Nephron progenitor cell (in vitro differentiated cells): ENCODE measurements at places on chromosomes 6 and 20.

GRCh38 chr6:106149472-106150069, 63.4 kb downstream of the PRDM1 start:
- H3K4me3 ChIP-seq, result no peak overlapping the region
- H3K27me3 ChIP-seq, result peaks cover 10% of the 10 kb centered on the region
- no peaks in the 10 kb centered on the region for H3K36me3 ChIP-seq
- peaks cover 27% of the 10 kb centered on the region for H3K4me1 ChIP-seq
- no peak for DNase-seq
- H3K27ac ChIP-seq, result no peak overlapping the region

- peaks cover 18% of the 10 kb centered on the region for H3K4me1 ChIP-seq
- no peak overlapping the region for H3K27ac ChIP-seq
- no peaks in the 10 kb centered on the region for H3K36me3 ChIP-seq
- DNase-seq, result no peak
- no peak overlapping the region for H3K4me3 ChIP-seq
These were observed 5.6 kb downstream of the TAGAP start for GRCh38 chr6:159038914-159039884.

DNA sequence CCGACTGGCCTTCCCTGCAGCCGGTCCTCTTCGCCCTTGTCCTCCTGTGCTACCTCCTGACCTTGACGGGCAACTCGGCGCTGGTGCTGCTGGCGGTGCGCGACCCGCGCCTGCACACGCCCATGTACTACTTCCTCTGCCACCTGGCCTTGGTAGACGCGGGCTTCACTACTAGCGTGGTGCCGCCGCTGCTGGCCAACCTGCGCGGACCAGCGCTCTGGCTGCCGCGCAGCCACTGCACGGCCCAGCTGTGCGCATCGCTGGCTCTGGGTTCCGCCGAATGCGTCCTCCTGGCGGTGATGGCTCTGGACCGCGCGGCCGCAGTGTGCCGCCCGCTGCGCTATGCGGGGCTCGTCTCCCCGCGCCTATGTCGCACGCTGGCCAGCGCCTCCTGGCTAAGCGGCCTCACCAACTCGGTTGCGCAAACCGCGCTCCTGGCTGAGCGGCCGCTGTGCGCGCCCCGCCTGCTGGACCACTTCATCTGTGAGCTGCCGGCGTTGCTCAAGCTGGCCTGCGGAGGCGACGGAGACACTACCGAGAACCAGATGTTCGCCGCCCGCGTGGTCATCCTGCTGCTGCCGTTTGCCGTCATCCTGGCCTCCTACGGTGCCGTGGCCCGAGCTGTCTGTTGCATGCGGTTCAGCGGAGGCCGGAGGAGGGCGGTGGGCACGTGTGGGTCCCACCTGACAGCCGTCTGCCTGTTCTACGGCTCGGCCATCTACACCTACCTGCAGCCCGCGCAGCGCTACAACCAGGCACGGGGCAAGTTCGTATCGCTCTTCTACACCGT, 6.1 kb downstream of the UBD start:
- peak overlapping the region; percentile 75 for H3K4me3 ChIP-seq
- H3K36me3 ChIP-seq, result no peaks in the 10 kb centered on the region
- peak; percentile 80 for DNase-seq
- H3K27ac ChIP-seq, result no peak overlapping the region
- peaks cover 4% of the 10 kb centered on the region for H3K4me1 ChIP-seq

DNA sequence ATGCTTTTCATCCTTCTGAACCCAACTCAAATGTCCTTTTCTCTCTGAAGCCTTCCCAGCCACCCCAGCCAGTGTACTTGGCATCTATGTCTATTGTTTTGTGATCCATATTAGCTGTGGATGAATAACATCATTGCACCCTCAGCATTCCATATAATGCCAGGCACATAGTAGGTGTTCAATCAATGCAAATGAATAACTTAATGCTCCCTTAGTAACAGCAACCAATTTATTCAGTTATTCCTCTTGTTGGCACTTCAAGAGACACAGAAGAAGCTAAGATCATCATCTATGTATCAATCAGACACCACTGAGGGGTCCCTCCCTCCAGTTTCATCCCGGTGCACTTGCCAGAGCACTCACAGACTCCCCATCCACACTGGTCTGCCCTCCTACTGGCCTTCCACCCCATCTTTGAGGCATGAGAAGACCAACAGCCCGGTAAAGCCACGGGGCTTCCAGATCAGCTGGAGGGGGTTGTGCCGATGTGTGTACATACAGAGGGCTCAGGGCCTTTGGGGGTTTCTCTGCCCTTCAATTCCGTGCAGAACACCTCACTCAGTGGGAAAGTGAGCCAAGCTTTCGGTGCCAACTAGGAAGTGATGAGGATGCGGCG, 2.4 kb upstream of the TAF8 start:
- peaks cover 56% of the 10 kb centered on the region for H3K4me1 ChIP-seq
- peak overlapping the region; percentile 84 for H3K4me3 ChIP-seq
- no peak for DNase-seq
- H3K36me3 ChIP-seq, result peaks cover 10% of the 10 kb centered on the region
- H3K27me3 ChIP-seq, result peaks cover 31% of the 10 kb centered on the region

DNA sequence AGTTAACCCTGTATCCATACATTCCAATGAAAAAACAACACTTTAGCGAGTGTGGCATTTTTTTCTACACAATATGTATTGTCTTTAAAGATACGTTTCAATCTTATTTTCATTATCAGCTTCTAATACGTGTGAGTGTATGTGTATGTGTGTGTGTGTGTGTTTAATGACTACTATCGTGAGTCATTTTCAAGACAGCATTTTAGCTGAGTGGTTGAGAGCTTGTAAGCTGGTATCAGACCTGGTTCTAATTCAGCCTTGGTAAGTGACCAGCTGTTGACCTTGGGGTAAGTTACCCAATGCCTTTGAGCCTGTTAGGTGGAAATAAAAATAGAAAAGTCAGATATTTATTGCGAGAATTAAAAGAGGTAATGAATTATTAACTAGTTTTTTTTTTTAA, 320.0 kb upstream of the NT5E start:
- no peak for DNase-seq
- H3K27ac ChIP-seq, result no peak overlapping the region
- H3K4me3 ChIP-seq, result no peak overlapping the region
- H3K27me3 ChIP-seq, result no peaks in the 10 kb centered on the region
- peaks cover 21% of the 10 kb centered on the region for H3K4me1 ChIP-seq

DNA sequence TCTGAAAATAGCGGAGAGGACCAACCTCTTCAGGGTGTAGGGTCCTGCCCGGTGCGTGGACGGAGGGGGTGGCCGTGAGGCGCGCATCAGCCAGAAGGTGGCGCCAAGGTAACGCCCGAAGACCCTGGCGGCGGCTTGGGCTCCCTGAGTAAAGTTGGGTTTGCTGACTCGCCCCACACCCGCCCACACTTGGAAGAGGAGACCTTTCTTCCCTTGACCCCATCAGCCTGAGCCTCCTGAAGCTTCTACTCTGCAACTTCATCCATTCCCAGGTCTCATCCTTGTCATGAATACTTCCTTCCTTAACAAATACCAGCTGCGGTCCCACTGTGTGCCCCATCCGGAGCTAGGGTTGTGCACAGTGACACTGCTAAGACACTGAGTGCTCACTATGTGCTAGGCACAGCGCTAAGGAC, 14.6 kb downstream of the CD40 start:
- peaks cover 91% of the 10 kb centered on the region for H3K27me3 ChIP-seq
- no peaks in the 10 kb centered on the region for H3K4me1 ChIP-seq
- no peaks in the 10 kb centered on the region for H3K36me3 ChIP-seq
- DNase-seq, result peak; percentile 89

GRCh38 chr6:111080698-111081097, 6.6 kb upstream of the SLC16A10 start:
- H3K4me3 ChIP-seq, result no peak overlapping the region
- no peak overlapping the region for H3K27ac ChIP-seq
- no peak for DNase-seq
- no peaks in the 10 kb centered on the region for H3K36me3 ChIP-seq

DNA sequence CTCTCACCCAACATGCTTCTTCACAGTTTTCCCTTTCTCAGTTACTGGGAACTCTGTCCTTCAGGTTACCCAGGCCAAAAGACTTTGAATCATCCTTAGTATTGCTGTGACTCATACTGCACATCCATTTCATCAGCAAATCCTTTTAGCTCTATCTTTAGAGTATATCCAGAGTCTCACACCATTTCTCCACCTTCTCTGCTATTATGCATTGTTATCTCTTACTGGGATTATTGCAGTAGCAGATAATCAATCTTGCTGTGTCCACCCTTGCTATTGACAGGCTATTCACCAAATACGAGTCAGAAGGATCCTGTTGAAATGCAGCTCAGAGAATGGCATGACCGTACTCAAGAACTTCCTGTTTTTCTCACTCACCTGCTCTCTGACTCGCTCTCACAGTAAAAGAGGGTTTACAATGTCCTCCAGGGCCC, 57.3 kb downstream of the BCKDHB start:
- peaks cover 5% of the 10 kb centered on the region for H3K36me3 ChIP-seq
- H3K27me3 ChIP-seq, result no peaks in the 10 kb centered on the region
- H3K27ac ChIP-seq, result no peak overlapping the region

DNA sequence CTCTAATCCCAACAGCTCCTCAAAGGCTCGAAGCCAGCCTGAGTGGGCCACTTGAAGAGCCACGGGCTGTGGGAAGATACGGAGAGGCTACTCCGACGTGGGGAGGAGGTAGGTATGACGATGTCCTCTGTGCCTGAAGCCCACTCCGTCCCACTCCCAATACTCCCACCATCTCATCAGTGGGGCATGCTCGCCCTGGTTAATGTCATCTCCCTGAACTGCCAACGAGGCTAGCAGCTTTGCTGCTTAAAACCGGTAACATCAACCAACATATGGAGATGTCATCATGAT, 11.1 kb downstream of the NRN1 start:
- H3K27me3 ChIP-seq, result peaks cover 91% of the 10 kb centered on the region
- no peak for DNase-seq
- H3K36me3 ChIP-seq, result no peaks in the 10 kb centered on the region

DNA sequence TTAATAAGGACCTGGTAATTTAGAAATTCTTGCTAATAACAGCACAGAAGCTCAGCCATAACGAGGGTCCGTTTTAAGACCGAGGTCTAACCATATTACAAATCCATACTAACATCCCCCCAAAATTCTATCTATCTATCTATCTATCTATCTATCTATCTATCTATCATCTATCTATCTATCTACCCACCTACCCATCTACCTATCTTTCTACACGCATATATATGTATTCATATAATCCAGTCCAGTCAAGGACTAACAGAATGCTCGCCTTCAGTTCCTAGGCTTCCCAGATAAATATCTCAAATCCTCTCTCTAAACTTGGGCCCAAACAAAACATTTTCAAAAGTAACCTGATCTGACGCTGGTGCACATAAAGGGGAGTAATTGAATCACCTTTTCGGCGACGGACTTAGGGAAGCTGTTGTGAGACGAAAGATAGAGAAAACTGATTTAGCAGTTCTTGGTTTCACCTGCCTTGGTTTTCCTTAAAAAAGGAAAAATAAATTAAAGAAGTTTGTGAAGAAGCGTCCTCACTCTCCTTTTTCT, 14.5 kb downstream of the HMGN4 start:
- DNase-seq, result no peak
- H3K27ac ChIP-seq, result no peak overlapping the region
- H3K36me3 ChIP-seq, result no peaks in the 10 kb centered on the region
- H3K27me3 ChIP-seq, result peaks cover 7% of the 10 kb centered on the region
- peaks cover 16% of the 10 kb centered on the region for H3K4me1 ChIP-seq
- no peak overlapping the region for H3K4me3 ChIP-seq

- DNase-seq, result no peak
- H3K27me3 ChIP-seq, result no peaks in the 10 kb centered on the region
- no peak overlapping the region for H3K27ac ChIP-seq
- H3K36me3 ChIP-seq, result no peaks in the 10 kb centered on the region
- H3K4me3 ChIP-seq, result no peak overlapping the region
These were observed 13.5 kb upstream of the MLIP start for GRCh38 chr6:54097753-54098152.

- H3K36me3 ChIP-seq, result no peaks in the 10 kb centered on the region
- H3K27me3 ChIP-seq, result peaks cover 58% of the 10 kb centered on the region
- no peak overlapping the region for H3K4me3 ChIP-seq
These were observed 104.9 kb upstream of the IYD start for GRCh38 chr6:150263765-150264404.

GRCh38 chr6:29486577-29486976, 1.2 kb downstream of the MAS1L start:
- H3K4me1 ChIP-seq, result no peaks in the 10 kb centered on the region
- DNase-seq, result no peak
- no peaks in the 10 kb centered on the region for H3K27me3 ChIP-seq
- H3K4me3 ChIP-seq, result no peak overlapping the region
- no peaks in the 10 kb centered on the region for H3K36me3 ChIP-seq

GRCh38 chr20:41480054-41480770, 113.6 kb upstream of the EMILIN3 start:
- H3K27ac ChIP-seq, result no peak overlapping the region
- H3K36me3 ChIP-seq, result peaks cover 72% of the 10 kb centered on the region
- peaks cover 4% of the 10 kb centered on the region for H3K4me1 ChIP-seq
- no peaks in the 10 kb centered on the region for H3K27me3 ChIP-seq

GRCh38 chr6:135179920-135180541, 1.1 kb upstream of the MYB start:
- H3K4me1 ChIP-seq, result peaks cover 17% of the 10 kb centered on the region
- H3K27ac ChIP-seq, result no peak overlapping the region
- DNase-seq, result no peak
- no peaks in the 10 kb centered on the region for H3K36me3 ChIP-seq
- peak overlapping the region; percentile 84 for H3K4me3 ChIP-seq
- H3K27me3 ChIP-seq, result peaks cover 65% of the 10 kb centered on the region

DNA sequence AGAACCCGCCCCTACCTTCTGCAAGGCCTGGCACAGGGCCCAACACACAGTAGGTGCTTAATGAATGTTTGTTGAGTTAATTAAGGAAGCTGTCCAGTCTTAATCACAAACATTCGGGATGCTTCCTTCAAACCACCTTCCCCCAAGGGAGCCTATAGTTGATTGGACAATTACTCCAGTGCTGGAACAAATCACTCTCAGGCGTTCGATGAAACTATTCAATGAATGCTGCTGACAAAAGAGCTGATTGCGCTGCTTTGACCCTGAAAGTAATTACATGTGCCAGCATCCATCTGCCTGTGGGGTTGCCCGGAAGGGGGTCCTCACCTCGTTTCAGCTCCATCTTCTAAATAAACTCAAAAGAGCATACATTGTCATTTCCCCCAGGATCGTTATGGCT, 112.0 kb upstream of the SRSF6 start:
- H3K36me3 ChIP-seq, result peaks cover 5% of the 10 kb centered on the region
- no peak overlapping the region for H3K27ac ChIP-seq
- H3K27me3 ChIP-seq, result peaks cover 13% of the 10 kb centered on the region

DNA sequence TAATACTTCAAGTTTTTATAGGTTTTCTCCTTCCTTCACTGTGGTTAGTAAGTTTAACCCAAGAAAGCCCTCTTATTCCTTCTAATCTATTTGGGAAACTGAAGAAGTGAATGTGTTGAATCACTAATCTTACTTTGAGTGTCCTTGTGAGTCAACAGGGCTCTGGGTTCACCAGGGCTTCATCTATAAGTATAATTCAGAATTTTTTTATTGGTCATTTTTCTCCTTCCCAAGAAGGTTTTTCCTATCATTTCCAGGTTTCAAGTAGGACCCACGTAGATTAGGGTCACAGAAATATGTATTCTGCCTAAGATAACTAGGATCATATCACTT, 191.1 kb downstream of the ATXN1 start:
- H3K36me3 ChIP-seq, result no peaks in the 10 kb centered on the region
- no peak overlapping the region for H3K4me3 ChIP-seq
- H3K4me1 ChIP-seq, result no peaks in the 10 kb centered on the region
- DNase-seq, result no peak
- H3K27ac ChIP-seq, result no peak overlapping the region
